Cardiac fibroblast (primary cell): ENCODE measurements at places on chromosomes 2 and 18.

DNA sequence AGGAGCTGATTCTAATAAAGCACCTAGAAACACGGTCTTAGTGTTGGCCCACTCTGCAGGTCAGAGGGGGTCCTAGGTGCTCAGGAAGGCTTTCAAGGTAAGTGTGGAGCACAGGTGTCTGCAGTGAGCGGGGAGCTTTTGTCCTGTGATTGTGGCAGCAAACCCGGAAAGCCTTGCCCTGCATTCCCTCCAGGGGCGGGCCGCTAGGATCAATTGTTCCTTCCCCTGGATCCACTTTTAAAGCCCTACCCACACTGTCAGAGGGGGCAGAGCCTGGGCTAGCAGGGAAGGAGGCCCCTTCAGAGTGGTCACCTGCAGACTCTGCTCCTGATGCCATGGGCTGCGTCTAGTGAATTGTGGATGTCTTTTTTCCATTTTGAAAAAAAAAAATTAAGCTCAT is 176.0 kb downstream of the CTIF start:
- no peak for DNase-seq

GRCh38 chr2:233439191-233439590 is 84.9 kb downstream of the DGKD start:
- peak; percentile 66 for DNase-seq

DNA sequence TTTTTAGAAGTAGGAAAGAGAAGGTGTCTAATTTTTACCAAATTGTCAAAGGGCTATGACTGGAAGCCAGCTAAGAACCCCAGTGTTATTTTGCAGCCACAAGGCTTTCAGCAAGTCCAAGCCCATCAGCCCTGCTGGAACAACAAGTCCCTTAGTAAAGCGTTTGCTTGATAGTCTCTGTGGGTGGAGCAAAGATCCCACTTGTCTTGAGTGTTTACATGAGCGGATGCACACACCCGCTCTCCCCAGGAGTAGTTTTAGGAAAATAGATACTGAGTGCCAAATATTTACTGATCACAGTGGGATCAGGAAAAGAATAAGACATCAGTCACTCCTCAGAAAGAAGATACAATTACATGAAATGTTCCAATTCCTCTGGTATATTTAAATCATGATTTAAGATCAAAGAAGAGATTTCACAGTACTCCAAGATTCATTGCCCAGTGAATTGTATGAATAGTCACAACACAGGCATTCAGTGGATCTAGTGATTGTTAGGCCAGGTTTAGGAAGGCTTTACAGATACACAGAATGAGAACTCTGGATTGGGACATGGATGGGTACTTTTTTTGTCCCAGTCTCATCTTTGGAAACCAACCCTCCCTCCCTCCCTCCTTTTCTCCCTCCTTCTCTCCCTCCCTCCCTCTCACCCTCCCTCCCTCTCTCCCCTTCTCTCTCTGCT is 514.9 kb downstream of the PTPRM start:
- no peak for DNase-seq

GRCh38 chr2:168490015-168490874 is 34.2 kb downstream of the CERS6 start:
- DNase-seq, result peak; percentile 63

GRCh38 chr2:105653302-105653701 is 91.4 kb upstream of the NCK2 start:
- DNase-seq, result no peak

DNA sequence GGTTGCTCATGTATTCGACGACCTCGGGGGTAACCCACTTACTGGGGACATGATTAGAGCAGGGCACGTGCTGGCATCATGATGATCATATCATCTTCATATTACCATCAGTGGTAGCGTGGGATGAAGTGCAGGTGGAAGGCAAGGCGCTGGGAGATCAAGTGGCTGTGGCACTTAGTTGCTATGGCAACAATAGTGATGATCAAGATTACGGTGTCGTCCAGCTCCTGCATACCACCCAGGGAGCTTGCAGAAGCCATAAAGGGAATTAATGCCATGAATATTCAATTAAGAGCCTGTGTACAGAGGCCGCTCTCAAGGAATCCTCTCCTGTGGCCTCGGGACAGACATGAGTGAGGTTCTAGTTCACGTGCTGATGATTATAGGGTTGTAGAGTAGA is 237.2 kb upstream of the COPS8 start:
- DNase-seq, result no peak

- DNase-seq, result peak; percentile 5
Measured at GRCh38 chr2:164954954-164955701, at the start of gene SLC38A11. Gene SLC38A11, minus strand, starts transcription at chr2:164955525. Its CDS starts 278 bp downstream, at chr2:164955247.

DNA sequence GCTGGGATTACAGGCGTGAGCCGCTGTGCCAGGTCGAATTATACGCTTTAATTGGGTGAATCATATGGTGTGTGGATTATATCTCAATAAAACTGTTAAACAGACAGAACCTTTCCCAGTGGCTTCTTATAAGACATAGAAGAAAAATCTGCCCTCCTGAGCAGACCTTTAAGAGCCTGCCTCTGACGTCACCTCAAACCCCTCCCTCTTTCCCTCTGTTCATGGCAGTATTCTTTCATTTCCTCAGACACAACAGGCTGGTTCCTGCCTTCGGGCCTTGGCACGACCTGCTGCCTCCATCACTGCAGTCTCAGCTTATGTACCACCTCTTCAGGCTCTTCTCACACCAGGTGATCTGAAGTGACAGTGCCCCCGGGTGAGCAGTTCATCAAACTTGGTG is 14.0 kb upstream of the PDIA6 start:
- no peak for DNase-seq

DNA sequence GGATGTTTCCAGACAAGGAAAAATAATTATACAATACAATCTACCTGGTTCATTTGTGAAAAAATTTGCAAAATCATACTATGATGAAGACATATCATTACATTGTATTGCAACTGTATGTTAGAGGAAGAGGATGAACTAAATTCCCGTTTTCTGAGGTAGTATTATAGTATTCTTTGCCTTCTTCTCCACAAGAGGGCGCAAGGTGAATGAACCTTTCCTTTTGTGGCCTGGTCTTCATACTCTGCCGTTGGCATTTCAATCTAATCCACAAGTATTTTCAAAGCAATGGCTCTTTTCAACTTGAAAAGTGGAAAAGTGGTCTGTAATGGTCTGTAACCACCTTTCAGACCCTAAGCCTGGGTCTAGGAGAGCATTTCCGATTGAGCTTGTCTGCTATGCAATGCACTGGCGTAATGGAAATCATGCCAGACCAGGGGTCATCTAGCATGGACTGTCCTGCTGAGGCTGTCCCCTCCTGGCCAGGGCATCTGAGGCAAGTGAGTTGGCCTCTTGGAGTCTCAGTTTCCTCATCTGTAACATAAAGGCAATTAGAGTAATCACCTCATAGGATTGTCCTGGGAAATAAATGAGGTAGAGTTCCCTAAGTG is 30.8 kb upstream of the ZNF396 start:
- peak; percentile 88 for DNase-seq

DNA sequence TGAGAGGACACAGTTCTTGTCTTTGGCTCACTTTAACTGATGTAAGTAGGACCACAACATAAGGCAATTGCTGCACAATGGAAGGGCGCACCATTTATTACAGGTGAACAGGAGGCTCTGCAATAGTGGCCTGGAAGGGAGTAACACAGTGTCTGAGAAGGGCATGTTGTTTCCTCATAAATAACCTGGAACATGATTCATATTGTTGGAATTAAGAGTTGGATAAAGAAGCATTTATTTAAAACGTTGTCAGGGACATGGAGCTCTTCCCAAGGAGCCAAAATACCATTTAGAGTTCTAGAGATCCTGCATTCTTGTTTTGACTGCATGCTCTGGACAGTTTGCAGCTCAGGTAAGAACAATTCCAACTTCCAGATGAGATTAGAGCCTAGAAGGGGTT is 110.4 kb downstream of the PLCL1 start:
- peak; percentile 26 for DNase-seq

GRCh38 chr2:172241222-172241621 is 138.5 kb upstream of the DLX2 start:
- no peak for DNase-seq

GRCh38 chr2:33363325-33364298 is 112.8 kb upstream of the RASGRP3 start:
- peak; percentile 92 for DNase-seq

- DNase-seq, result no peak
Measured at GRCh38 chr2:227395556-227395955, 7.8 kb upstream of the SCYGR1 start.

GRCh38 chr2:133871545-133872209 is 303.4 kb upstream of the NCKAP5 start:
- no peak for DNase-seq

GRCh38 chr2:239948100-239948881 is 76.9 kb downstream of the NDUFA10 start:
- DNase-seq, result no peak

DNA sequence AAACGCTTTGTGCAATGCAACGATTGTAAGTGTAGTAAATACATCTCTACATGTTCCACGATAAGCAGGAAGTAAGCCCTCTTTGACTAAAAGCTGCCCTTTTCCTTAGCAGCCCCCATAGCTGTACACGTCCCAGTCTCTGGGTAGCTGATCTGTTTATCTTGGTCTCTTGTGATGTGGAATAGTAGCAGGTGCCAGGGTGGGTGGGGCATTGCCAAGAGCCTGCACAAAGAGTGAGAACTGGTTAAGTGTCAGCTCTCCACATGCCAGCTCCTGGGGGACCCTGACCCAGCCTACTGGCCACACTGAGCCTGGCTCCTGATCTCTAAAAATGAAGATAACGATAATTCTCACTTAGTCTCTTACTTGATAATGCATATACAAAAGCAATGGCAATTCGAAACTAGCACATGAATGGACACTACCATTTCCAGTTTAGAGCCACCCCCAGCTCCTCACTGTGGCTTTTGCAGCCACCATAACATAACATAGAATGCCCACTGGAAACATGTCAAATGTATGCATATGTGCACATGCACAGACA is 92.3 kb downstream of the MYT1L start:
- no peak for DNase-seq

- DNase-seq, result no peak
Measured at GRCh38 chr2:120983344-120983743, 247.7 kb downstream of the GLI2 start.

GRCh38 chr2:134718817-134719814 is at the start of gene TMEM163:
Gene TMEM163, minus strand, starts transcription at chr2:134719000.
- DNase-seq, result no peak

DNA sequence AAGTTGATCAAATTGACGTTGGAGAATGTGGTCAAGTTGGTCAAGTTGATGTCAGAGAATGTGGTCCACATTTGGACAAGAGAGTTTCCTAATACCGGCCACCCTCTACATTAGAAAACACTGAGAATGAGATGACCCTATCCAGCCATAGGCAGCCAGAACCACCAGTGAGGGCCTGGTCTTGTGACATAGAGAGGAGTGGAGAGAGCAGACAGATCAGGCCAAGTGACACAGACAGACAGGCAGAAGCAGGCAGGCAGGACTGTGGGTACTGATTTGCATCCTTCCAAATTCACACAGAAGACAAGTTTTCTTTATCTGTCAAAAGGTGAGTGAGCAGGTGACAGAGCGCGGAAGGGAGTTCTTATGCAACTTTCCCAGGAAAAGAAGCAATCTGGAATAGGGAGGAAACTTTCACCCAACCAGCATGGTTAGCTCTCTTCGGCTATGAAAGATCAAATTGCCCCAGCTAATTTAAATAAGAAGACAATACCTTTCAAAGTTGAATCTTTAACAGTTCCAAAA is 109.1 kb upstream of the PID1 start:
- DNase-seq, result no peak

DNA sequence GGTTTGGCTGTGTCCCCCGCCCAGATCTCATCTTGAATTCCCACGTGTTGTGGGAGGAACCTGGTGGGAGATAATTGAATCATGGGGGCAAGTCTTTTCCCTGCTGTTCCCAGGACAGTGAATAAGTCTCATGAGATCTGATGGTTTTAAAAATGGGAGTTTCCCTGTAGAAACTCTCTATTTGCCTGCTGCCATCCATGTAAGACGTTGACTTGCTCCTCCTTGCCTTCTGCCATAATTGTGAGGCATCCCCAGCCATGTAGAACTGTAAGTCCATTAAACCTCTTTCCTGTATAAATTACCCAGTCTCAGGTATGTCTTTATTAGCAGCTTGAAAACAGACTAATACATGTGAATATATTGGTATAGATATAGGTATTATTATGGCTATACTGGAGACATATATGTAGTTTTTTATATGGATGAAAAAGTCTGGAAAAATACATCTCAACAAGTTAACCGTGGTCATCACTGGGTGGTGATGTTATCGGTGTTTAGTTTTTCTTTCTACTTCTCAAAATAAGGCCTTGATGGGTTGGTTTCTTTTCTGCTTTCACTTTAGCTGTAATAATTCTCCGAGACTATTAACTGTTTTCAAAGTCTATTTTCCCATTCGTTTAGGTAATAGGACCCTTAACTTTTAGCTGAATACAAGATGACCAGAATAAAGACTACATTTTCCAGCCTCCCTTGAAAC is 39.1 kb upstream of the NCOA1 start:
- DNase-seq, result no peak

GRCh38 chr2:108616318-108616717 is 82.0 kb downstream of the LIMS1 start:
- DNase-seq, result no peak

DNA sequence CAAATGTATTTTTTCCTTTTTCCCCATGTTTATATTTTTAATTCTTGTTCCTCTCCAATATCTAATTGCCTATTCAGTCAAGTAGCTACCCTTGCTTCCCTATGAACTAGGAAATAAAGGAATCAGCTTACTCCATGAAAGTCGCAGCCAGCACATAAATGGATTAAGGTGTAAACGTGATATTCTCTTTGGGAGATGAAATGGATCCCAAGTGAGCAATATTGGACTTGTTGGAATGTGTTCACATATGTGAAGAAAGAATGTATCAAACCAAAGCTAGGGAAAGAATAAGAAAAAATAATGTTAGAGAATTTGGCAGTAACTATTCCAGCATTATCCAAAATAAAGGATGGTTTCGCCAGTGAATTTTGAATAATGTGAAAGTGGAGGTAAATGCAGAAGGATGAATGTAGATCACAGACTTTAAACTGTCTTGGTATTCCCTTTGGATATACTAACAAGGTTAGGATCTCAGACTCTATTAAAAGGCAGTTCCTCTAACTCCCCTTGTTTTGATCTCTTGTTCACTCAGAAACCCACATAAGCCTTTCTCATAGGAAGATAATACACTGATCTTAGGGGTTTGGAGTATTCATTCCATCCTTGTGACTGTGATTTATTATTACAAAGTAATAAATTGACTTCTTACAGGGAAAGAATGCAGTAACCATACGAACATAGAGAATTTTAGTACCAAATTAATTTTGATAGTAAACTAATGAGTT is 208.1 kb downstream of the BABAM2 start:
- DNase-seq, result no peak
